Fibroblast of skin of abdomen (primary cell): ENCODE measurements at places on chromosomes 7 and 10.
A peak's percentile ranks its signal among the peaks of the same experiment; 100 is the strongest.

- DNase-seq: no peak
Observed at GRCh38 chr10:48470115-48470892, 134.6 kb downstream of the ARHGAP22 start.

- DNase-seq: no peak
Observed at GRCh38 chr7:155002411-155003091, 373 bp downstream of the PAXIP1 start.

GRCh38 chr7:111780527-111780926, 218.2 kb upstream of the IMMP2L start:
- DNase-seq: no peak

GRCh38 chr7:100102950-100103840, 1.8 kb downstream of the AP4M1 start:
- DNase-seq: peak; percentile 53

DNA sequence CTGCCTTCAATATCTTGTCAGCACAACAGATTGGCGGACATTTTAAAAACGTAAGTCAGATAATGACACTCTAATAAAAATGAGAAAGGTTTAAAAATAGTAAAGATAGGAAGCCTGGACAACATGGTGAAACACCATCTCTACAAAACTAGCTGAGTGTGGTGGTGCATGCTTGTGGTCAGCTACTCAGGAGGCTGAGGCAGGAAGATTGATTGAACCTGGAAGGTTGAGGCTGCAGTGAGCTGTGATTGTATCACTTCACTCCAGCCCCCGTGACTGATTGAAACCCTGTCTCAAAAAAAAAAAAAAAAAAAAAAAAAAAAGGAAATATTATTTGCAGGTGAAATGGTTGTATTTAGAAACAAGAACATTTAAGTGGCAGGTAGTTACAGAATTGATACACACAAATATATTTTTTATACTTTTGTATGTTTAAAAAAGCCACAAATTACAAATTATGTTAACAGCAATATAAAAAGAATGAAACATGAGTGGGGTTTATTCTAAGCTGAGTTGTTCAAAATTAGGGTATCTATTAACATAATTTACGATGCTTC, 141.9 kb downstream of the ADK start:
- DNase-seq: peak; percentile 86

GRCh38 chr10:111130471-111130870, 53.6 kb downstream of the ADRA2A start:
- no peak for DNase-seq

DNA sequence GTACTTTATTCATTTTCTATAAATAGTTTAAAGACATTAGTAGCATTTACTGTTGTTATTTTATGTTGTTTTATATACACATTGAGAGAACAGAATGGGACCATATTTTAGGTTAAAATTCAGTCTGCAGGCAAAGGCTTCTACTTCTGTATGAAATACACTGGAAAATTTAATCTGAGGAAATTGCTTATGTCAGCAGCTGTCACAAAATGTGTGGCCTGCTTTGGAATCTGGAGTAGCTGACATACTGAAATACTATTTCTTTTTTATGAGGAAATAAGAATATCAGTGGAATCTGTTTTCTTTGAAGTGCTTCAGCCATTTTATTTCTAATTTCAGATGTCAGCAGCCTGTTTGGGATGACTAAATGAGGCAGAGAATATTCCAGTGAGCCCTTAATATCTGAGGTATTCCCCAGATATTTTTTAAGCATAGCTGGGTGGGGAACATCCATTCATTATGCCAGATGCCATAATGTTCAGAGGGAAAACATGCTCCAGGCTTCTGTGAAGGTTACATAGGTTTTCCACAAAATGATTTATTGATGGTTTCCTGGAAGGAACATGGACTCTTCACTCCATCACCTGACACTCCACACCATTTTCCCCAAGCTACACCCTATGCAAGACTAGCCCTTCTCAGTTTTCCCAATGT, 267.1 kb downstream of the ARL4A start:
- peak; percentile 16 for DNase-seq

DNA sequence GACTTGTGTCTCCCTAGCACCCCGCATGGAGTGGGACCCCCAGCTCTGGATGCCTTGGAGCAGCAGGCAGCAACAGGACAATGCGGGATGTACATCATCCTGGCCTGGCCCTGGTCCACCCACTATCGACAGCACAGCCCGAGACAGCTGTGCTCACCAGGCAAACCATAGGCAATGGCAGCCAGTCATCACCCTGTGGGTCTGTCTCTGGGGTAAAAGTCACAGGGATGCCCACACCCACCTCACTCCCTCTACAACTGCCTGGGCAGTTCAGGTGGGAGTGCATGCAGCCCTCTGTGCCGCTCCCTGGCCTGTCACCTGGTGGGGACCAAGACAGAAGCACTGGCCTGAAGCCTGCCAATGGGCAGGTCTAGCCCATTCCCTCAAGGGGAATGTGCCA, 147.8 kb downstream of the GRID1 start:
- no peak for DNase-seq

GRCh38 chr10:497898-498451, 191.5 kb downstream of the DIP2C start:
- no peak for DNase-seq

DNA sequence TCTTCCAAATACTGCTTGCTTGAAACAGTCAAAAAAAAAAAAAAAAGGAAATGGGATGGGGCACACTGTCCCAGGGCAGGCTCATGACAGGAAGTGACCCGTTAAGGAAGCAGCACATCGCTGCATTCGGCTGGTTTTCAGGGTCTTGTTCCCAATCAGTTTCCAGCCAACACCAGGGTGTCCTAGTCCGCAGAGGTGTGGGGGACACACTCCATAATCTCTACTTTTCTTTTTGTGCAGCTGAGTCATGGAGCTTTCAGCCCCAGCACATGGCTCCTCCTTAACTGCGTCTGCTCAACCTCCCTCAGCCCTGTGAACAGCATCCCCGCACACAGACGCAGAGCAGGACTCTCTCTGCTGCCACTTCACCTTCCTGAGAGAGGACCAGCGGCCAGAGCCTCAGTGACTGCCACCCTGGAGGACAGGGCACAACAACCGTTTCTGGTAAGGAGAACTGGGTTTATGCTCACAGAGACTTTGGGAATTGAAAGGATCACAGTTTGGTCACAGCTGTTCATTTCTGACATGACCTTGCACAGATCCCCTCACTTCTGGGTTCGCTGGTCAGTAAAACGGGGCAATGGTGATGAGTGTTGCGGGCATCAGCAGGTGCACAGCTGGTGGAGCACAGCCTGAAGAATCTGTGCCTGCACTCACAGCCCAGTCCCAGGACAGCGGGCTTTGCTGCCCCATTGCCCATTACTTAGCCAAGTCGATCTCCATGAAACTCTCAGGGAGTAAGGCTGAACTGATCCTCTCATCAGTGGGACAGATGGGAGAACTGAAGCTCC, at the start of gene GIMAP5:
Gene GIMAP5, plus strand, starts transcription at position 154 of the 791 bp plus-strand sequence. CDS start 3,467 bp downstream, outside the sequence.
- DNase-seq: no peak

GRCh38 chr7:134021836-134022235, 105.3 kb upstream of the LRGUK start:
- no peak for DNase-seq

DNA sequence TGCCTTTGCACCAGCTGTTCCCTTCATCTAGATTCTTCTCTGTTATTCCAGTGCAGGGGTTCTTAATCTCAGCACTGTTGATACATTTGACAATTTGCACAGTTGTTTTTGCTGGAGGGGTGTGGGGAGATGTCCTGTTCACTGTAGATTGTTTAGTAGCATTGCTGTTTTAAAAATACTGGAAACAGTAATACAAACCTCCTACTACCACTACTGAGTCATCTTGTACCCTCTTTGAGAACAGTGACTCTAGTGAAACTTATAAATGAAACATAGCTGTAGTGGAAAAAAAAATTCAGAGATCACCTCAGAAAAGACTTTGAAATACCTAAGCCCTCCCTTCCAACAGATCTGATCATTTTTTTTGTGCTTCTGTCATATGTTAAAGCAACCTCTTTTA, 154.8 kb upstream of the TMEM196 start:
- no peak for DNase-seq

DNA sequence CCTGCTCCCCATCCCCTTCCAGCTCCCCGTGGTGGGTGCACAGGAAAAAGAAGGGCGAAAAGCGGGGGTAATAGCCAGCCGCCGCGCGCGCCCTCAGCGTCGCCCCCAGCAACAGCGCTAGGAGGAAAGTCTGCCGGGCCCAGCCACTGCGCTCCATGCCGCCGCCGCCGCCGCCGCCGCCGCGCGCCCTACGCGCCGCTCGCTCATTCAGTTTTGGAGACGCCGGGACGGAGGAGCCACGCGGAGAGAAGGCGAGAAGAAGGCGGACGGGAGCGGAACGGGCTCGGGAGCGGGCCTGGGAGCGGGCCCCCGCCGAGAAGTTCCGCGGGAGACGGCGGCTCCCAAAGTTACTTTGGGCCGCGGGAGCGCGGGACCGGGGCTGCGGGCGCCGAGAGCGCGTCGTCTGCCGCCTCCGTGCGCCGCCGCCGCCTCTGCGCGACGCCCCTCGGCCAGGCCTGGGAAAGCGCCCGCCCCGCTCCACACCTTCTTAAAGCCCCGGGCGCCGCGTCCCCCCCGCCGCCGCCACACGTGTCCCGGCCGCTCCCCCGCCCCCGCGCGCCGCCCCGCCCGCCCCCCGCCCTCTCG, at the start of gene RELN:
Gene RELN, minus strand, starts transcription at position 459 of the 585 bp plus-strand sequence. Its CDS starts 302 bp downstream, at position 157.
- peak; percentile 21 for DNase-seq

GRCh38 chr7:2530071-2530987, 10.8 kb downstream of the LFNG start:
- no peak for DNase-seq

GRCh38 chr7:84085147-84085546, 109.4 kb downstream of the SEMA3A start:
- DNase-seq: peak; percentile 71

DNA sequence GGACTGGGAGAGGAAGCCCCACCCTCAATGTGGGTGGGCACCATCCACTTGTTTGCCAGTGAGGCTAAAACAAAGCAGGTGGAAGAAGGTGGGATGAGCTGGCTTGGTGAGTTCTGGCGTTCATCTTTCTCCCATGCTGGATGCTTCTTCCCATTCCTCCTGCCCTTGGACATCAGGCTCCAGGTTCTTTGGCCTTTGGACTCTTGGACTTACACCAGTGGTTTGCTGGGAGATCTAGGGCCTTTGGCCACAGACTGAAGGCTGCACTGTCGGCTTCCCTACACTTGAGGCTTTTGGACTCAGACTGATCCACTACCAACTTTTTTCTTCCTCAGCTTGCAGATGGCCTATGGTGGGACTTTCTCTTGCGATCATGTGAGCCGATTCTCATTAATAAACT, 106.3 kb downstream of the HERPUD2 start:
- no peak for DNase-seq

DNA sequence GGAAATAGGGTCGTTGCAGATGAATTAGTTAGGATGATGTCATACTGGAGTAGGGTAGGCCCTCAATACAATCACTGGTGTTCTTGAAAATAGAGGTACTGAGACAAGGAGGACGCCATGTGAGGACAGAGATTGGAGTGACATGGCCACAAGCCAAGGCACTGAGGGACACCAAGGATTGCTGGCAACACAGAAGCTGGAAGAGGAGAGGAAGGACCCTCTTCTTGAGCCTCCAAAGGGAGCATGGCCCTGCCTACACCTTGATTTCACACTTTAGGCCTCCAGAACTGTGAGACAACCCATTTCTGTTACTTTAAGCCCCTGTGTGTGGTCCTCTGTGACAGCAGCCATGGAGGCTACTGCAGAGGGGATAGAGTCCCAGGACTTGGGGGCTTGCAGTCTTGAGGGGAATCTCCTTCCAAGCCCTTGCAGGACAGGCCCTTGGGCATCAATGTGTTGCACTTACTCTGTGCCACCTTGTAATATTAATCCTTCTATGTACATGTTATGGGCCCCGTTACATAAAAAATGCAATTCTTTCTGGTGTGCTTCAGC, 3.7 kb upstream of the AOC1 start:
- no peak for DNase-seq

DNA sequence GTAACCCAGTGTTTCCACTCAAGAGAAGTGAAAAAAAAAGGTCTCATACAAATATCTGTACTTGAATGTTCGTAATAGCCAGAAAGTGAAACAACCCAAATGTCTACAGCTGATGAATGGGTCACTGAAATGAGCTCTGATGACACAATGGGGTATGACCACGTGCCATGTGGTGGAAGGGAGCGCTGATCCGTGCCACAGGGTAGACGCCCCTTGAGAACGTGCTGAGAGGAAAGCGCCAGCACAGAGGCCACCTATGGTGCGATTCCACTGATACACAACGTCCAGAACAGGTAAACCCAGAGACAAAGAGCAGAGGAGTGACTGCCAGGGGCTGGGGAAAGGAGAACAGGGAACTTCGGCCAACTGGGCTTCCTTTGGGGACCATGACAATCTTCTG, 50.3 kb downstream of the MAD1L1 start:
- no peak for DNase-seq

GRCh38 chr10:4545062-4545461, 280.9 kb upstream of the AKR1E2 start:
- DNase-seq: peak; percentile 73

DNA sequence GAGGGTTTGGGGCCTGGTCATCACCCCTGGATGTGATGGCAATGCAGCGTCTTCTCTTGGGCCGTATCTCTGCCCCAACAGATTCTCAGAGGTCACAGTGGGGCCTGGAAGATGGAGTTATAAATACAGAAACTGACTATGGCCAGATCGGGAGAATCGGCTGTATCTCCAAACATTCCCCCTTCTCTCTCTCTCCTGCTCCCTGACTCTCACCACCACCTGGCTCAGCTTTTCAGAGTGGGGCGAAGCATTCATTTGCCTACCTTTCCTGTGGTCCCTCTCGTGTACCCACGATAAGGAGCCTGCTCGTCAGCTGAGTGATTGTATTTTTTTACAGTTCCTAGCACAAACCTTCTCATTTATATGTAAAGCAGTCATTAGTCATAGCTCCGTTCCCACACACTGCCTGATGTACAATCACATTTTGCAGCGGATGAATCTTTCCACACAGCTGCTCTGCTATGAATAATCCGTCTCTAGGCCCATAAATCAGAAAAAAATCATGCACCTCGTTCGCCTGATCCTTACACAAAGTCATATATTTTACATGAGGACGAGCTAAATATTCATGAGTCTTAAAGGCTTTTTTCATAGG, 23.2 kb upstream of the BTRC start:
- peak; percentile 75 for DNase-seq

DNA sequence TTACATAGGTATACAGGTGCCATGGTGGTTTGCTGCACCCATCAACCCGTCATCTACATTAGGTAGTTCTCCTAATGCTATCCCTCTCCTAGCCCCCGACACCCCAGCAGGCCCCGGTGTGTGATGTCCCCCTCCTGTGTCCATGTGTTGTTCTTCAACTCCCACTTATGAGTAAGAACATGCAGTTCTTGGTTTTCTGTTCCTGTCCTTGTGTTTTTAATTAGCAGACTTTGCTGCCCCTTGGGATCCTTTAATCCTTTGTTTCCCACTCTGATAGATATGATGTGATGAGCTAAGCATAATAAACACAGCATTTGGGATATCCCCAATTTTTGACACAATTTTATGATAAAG, 71.1 kb upstream of the PALS2 start:
- no peak for DNase-seq

- DNase-seq: peak; percentile 83
Observed at GRCh38 chr7:127437837-127438236, 45.3 kb upstream of the ZNF800 start.

- DNase-seq: no peak
Observed at GRCh38 chr10:7533657-7534479, 123.0 kb upstream of the SFMBT2 start.
